ENCODE measurements at places on chromosomes 5 and 9.

DNA sequence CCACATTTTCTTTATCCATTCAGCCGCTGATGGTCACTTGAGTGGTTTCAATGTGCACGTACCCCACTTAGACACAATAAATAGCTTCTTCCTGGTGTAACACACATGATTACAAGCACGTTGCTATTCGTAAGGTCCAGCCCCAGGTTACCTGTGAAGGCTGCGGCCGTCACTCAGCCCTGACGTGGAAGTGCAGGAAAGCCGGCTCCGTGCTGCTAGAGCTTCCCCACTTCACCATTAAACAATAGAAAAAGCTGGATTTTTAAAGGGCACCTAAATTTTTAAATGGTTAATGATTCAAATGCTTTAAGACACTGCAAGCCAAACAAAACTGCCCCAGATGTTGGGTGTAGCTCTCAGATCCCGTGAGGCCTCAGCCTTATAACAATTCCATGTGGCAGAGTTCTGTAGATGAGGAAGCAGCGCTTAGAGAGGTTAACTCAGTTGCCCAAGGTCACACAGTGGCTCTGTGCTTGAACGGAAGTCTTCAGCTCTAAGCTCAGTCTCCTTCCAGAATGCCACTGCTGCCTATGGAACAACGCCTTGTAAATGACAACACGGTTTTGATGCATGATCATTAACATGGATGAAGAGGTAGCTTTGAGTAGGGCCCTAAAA, 125.7 kb downstream of the COL23A1 start:
- DNase-seq = no peak

DNA sequence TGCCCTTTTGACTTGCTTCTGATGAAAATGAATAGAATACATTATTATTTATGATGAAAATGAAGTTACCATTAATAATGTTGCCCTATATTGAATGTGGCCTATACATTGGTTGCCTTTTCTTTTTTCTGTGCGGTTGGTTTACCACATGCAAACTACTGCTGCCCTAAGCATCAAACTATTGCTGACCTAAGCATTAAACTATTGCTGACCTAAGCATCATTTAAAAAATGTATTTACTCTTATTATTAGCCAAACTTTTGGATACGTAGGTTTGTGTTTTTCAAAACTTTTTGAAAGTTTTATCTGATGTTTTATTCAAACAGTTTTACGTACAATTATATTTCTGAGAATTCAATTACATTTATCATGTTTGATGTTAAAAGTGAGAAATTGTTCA, 76.0 kb upstream of the CDH10 start:
- DNase-seq = no peak

GRCh38 chr5:132427281-132428146, 58.0 kb downstream of the SLC22A5 start:
- DNase-seq = no peak

DNA sequence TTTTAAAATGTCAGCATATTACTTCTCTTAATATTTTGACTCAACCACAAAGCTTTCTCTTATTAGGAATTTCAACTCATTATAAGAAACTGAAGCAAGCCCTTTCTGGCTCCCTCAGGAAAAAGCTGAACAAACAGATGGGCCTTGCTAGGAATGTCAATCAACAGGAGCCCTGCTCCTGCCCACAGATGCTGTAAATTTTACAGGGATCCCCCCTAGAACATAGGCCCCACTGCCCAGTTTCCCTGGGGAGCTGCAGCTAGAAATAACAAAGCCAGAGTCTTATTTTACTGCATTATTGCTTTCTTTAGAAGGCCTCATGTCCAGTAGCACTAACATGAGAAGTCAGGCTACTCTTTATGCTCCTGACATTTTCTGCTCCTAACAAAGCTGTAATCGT, 103.8 kb downstream of the PCSK1 start:
- DNase-seq = no peak

DNA sequence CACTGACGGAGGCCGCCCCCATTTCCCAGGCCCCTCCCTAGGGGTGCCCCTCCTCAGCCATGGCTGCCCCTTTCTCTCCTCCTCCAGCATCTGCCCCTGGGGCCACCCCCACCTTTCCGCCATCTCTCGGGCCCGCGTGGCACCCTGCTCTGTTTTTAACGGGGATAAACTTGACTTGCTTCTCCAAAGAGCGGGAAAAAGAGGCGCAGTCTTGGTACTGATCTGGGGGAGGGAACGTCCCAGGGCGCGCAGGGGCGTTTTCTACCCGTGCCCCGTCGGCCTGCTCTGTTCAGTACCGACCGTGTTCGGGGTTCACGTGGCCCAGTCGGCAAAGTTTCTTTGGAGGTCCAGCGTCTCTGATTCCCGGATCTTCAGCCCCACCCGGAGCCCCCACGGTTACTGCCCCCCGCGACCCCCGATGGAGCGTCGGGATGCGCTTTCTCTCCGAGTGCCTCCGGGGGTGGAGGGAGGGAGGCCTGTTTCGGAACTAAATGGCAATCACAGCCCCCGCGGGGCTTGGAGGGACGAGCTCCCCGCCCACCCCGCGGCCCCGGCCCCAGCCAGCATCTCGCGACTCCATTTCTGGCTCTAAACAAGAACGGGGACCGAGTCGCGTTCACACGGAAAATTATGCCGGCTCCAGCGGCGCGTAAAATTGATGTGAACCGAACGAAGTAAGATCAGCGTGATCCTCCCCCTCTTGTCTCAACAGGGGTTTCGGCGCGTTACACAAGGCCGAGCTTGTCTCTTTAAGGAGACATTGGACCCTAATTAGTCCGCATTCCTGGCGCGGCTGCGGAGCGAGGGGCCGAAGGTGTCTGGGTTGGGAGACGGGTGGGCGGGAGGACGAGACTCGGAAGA, 1.1 kb upstream of the TLE4 start:
- DNase-seq = peak; percentile 31

GRCh38 chr5:83029912-83030311, 47.3 kb downstream of the TMEM167A start:
- no peak for DNase-seq

DNA sequence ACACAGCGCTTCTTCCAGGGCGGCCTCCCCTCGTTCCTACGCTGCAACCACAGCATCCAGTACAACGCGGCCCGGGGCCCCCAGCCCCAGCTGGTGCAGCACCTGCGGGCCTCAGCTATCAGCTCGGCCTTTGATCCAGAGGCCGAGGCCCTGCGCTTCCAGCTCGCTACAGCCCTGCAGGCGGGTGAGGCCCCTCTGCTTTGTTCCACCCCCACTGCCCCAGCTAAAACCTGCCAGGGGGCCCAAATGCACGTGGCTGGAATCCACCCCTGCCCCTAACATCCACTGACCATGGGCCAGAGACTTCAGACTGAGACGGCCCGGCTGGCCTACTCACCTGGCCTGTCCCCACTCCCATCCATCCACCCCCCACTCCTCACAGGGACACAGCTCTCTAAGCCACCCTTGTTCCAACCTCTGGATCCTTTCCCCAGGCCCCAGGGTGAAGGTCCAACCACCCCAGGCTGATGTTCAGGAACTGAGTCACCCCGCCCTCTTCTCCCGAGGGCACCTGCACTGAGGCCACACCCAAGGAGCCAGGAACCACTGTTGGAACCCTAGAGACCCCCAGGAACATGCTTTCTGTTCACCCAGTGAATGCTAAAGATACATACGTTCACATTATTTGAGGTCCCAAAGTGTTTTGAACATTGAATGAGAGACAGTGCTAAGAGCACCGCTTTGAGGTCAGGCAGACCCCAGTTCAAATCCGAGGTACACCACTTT, 18.9 kb upstream of the ASS1 start:
- DNase-seq = no peak

DNA sequence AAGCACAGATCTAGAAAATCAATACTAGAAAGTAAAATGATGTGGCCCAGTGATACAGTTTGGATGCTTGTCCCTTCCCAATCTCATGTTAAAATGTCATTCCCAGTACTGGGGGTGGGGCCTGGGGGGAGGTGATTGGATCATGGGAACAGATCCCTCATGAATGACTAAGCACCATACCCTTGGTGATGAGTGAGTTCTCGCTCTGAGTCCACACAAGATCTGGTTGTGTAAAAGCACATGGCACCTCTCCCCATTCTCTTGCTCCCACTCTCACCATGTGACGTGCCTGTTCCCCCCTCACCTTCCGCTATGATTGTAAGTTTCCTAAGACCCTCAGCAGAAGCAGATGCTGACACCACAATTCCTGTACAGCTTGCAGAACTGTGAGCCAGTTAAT, 234.2 kb upstream of the CDH6 start:
- no peak for DNase-seq

GRCh38 chr5:178793151-178793550, 62.7 kb upstream of the ZNF354A start:
- DNase-seq = peak; percentile 15

GRCh38 chr9:14768405-14769229, 46.1 kb upstream of the CER1 start:
- DNase-seq = no peak

DNA sequence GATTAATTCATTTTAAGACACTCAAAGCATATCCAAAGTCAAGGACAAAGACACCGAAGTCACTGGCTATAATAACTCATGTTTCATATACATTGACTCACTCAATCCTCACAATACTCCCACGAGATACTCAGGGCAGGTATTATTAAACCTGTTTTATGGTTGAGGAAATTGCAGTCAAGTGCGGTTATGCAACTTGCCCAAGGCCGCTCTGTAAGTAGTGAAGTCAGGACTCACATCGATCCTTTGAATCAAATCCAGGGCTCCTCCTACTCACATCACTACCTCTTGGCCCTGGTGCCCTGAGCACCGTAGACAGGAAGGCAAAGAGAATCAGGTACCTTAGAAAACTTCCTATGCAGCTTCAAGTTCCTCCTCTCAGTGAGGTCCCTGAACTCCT, 87.8 kb upstream of the APC start:
- DNase-seq = no peak

DNA sequence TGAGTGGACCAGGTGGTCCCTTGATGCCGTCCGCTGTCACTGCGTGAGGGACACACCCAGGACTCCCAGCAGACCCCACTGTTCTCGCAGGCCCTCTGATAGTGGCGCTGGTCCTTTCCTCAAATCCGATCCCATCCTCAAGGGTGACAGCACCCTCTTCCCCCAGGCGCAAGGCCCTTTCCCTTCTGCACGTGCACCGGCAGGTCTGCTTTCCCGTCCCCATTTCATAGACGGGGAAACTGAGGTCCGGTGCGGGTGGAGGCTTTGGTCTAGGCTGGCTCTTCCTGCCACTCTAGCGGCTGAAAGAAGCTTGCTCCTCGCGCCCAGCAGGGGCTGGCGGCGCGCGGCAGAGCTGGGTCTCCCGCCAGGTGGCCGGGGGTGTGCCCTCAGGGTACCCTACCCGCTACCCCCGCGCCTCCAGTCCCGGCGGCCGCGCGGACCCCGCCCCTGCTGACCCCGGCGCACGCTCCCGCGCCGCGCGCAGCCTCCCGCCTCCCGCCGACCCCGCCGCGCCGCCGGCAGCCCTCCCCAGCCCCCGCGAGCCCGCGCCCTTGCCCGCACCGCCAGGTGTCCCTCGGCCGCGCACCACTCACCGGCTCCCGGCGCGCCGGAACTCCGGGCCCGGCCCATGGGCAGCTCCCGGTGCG, 453 bp downstream of the RASGEF1C start:
- DNase-seq = no peak

DNA sequence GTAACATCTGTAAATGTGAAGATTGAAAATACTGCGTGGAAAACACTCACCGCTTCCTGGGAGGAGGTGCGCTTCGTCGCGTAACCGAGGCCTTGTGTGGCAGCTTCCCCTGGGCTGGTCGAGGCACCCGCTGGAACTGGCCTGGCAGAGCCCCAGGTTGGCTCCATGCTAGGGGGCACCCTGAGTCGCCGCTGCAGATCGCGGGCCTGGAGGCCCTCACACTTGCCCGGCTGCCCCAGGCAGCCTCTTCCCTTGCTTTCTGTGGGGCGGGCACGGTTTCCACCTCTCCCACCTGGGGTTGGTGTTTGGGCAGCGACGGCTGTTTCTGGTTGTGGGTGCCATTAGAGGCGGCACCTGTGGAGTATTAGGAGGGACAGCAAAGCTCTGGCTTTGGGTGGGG, 852 bp downstream of the ZNF354C start:
- DNase-seq = no peak

- no peak for DNase-seq
These were observed 161.3 kb downstream of the ZNF608 start for GRCh38 chr5:124584991-124585715.

GRCh38 chr5:172490514-172491461, 36.5 kb upstream of the SH3PXD2B start:
- DNase-seq = no peak

- DNase-seq = no peak
These were observed 57.6 kb downstream of the ADAMTS2 start for GRCh38 chr5:179287631-179288030.

- no peak for DNase-seq
These were observed 54.1 kb downstream of the GADD45G start for GRCh38 chr9:89658931-89659330.

DNA sequence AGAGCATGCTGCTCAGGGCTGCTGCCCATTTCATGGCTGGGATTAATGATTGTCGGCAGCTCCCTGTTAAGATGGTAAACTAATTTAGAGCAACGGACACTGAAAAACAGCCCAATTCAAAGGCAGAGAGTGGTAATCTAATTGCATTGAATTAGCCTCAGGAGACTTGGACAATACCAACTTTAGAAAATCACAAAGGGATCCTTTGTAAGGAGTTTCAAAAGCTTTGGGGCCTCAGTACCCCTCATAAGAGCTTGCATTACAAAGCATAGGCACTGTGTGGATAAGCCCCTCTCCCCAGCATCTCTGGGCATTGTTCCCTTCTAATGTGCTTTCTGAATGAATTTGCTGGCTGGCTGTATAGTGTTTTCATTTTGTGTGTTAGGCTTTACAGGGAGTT, 6.7 kb downstream of the GLRA1 start:
- no peak for DNase-seq

- no peak for DNase-seq
These were observed 152.2 kb downstream of the NR2F1-AS1 start for GRCh38 chr5:93428868-93429267.

DNA sequence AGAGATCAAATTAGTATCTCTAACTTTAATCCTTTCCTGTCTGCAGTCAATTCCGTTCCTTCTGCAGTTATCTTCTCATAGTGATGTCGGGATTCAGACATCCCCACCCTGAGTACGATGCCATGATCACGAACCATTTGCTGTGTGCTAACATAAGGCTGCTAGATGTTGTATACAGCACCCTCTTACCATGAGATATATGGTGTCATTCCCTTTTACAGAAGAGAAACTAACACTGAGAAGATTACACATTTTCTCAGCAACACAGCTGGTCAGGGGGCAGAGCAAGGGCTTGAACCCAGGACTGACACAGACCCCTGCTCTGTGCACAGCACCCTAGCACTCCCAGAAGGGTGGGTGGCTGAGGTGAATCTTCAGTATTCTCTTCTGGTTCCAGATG, 46.9 kb upstream of the HSD17B4 start:
- no peak for DNase-seq

GRCh38 chr9:110173322-110173642, 34.7 kb downstream of the C9orf152 start:
- no peak for DNase-seq

GRCh38 chr5:133792024-133792423, 176.4 kb downstream of the C5orf15 start:
- no peak for DNase-seq
